Thoracic aorta (tissue), 2 donors: ENCODE measurements at places on chromosomes 6 and 20.
A peak's percentile ranks its signal among the peaks of the same experiment; 100 is the strongest.

DNA sequence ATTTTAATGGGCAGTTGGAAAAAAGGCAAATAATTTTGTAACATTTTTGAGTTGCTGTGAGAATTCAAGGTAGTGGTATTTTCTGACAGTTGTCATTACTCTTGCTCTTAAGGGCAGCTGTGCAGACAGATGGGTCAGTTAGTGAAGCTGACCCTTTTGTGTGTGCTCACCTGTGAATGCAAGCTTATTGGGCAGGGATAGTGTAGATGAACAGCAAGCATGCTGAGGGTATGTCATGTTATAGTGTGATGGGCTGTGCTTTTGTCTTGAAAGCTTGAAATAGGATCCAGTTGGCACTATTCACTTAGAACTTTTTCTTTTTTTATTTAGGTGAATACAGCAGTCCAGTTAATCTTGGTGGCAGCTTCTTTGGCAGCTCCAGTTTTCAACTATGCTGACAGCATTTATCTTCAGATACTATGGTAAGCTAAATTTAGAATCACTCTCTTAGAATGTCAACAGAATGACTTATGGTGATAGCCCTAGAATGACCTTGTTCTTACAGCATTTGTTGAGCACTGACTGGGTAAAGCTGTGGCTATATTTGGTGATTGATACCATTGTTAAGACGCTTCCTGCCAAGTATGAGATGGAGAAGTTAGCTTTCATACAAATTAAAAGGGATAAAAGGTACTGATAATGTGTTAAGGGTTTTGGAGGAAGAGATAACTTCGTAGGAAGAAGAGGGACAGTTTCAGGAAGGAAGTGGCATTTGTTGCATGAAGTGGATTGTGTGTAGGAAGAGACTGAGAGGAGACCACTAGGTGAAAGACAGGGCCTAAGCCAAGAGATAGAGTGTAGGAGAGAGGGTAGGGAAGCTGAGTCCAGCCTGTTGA lies 19.5 kb downstream of the LRRN4 start:
- H3K27me3 ChIP-seq, result no peaks in the 10 kb centered on the region
- peak overlapping the region; percentile 27 for H3K27ac ChIP-seq
- DNase-seq, result no peak
- no peak overlapping the region for H3K4me3 ChIP-seq
- H3K4me1 ChIP-seq, result peaks cover 23% of the 10 kb centered on the region
- peaks cover 16% of the 10 kb centered on the region for H3K36me3 ChIP-seq

GRCh38 chr6:31952140-31952805 lies 6.4 kb downstream of the CFB start:
- no peak for DNase-seq
- H3K4me3 ChIP-seq, result no peak overlapping the region
- H3K27ac ChIP-seq, result no peak overlapping the region
- H3K36me3 ChIP-seq, result peaks cover 45% of the 10 kb centered on the region
- peaks cover 4% of the 10 kb centered on the region for H3K4me1 ChIP-seq

DNA sequence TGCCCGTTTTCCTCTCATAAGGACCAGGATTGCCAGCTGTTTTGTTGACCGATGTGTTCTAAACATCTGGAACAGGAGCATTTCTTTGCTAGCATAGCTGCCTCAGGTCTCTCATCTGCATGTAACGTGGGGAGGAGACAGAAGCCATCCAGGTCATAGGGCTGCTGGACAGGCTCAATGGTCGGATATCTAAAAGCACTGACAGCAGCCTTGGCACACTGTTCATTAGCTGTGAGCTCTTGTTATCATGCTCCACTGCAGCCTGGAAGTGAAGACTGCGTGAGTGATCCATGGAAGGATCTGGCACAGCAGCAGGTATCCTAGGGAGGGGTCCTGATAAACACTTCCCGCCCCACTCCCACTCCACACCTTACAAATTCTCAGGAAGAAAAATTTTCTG lies 175.3 kb downstream of the LRFN2 start:
- no peak for DNase-seq
- H3K27me3 ChIP-seq, result no peaks in the 10 kb centered on the region
- H3K4me3 ChIP-seq, result no peak overlapping the region
- H3K36me3 ChIP-seq, result no peaks in the 10 kb centered on the region
- no peak overlapping the region for H3K27ac ChIP-seq

GRCh38 chr6:134172020-134172705 lies 119.7 kb upstream of the SLC2A12 start:
- H3K27me3 ChIP-seq, result no peaks in the 10 kb centered on the region
- DNase-seq, result no peak
- peaks cover 35% of the 10 kb centered on the region for H3K36me3 ChIP-seq

GRCh38 chr6:54618572-54618971 lies 228.0 kb upstream of the FAM83B start:
- H3K4me1 ChIP-seq, result peaks cover 31% of the 10 kb centered on the region
- H3K4me3 ChIP-seq, result no peak overlapping the region
- DNase-seq, result no peak
- H3K27ac ChIP-seq, result peak overlapping the region; percentile 58
- no peaks in the 10 kb centered on the region for H3K36me3 ChIP-seq

GRCh38 chr6:76644231-76644630 lies 571.8 kb upstream of the IMPG1 start:
- no peaks in the 10 kb centered on the region for H3K4me1 ChIP-seq
- no peaks in the 10 kb centered on the region for H3K36me3 ChIP-seq

DNA sequence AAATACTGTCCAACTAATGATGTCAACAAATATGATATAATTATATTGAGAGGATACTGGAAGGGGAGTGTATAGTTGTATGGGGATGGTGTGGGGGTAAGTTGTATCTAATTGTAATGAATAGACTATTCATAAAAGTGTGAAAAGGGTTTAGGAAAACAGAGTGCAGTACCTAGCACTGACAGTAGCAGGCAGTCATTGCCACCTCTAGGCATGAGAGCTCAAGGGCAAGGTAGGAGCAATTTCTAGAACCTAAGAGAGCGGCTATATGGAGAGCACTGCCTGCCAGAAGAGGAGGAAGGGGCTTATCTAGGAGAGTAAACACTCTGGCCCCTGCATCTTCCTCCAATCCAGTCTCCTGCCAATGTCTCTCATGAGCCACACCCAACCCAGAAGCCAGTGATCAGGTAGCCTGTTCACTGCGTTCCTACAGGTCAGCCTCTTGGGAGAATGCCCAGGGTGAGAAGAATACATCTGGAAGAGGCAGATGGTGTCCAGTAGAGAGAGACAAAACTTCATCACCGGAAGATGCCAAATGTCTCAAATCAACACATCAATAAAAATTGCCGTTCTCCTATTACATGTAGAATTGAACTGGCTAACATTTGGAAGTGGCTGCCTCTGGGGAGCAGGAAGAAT lies 200.0 kb downstream of the LY86 start:
- H3K27ac ChIP-seq, result no peak overlapping the region
- no peaks in the 10 kb centered on the region for H3K4me1 ChIP-seq
- H3K36me3 ChIP-seq, result no peaks in the 10 kb centered on the region
- DNase-seq, result no peak

DNA sequence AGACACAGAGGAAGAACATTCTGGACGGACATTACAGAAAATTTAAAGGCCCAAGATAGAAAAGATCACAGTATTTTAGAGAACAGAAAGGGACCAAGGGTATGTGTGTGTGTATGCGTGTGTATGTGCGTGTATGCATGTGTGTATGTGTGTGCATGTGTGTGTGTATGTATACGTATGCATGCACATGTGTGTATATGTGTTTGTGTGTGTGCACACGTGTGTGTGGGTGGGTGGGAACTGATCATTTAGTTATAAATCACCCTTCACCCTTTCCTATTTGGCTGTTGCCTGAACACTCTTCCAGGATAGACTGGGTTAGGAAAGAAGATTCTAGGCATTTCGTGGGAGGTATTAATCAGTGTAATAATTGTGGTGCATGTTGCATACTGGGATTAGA lies 634.4 kb downstream of the DHX35 start:
- no peaks in the 10 kb centered on the region for H3K36me3 ChIP-seq
- H3K27ac ChIP-seq, result no peak overlapping the region
- H3K4me1 ChIP-seq, result no peaks in the 10 kb centered on the region
- DNase-seq, result no peak
- no peak overlapping the region for H3K4me3 ChIP-seq
- no peaks in the 10 kb centered on the region for H3K27me3 ChIP-seq

- no peaks in the 10 kb centered on the region for H3K27me3 ChIP-seq
- DNase-seq, result no peak
- H3K4me1 ChIP-seq, result peaks cover 4% of the 10 kb centered on the region
- H3K4me3 ChIP-seq, result no peak overlapping the region
- H3K36me3 ChIP-seq, result no peaks in the 10 kb centered on the region
Measured at GRCh38 chr6:148324297-148324985, 18.2 kb upstream of the SASH1 start.

DNA sequence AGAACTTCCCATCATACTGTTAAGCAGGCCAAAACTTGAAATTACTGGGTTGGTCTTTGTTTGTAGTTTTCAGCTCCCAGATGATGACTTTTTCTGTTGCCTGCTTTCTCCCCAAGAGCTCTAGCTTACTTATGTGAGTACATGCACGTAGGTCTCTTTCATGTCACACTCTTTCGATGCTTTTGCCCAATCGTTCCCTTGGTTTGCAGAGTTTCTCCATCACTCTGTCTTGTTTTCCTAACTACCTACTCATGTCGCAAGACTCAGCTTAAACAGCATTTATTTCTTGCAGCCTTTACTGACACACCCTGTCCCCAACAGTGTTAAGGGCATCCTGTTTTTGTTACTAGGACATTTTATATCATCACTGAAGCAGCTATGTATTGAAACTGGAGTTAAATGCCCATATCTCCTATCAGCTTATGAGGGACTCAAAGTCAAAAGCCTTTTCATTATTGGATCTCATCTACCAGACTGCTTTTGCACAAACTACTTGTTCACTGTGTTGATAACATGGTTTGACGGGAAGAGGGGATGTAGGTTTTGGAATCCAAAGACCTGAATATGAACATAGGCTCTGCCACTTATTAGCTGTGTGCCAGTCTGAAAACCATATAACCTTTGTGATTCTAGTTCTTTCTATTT lies 2.9 kb downstream of the ARG1 start:
- H3K4me1 ChIP-seq, result no peaks in the 10 kb centered on the region
- no peak overlapping the region for H3K4me3 ChIP-seq
- DNase-seq, result no peak
- H3K36me3 ChIP-seq, result peaks cover 6% of the 10 kb centered on the region
- H3K27me3 ChIP-seq, result no peaks in the 10 kb centered on the region

DNA sequence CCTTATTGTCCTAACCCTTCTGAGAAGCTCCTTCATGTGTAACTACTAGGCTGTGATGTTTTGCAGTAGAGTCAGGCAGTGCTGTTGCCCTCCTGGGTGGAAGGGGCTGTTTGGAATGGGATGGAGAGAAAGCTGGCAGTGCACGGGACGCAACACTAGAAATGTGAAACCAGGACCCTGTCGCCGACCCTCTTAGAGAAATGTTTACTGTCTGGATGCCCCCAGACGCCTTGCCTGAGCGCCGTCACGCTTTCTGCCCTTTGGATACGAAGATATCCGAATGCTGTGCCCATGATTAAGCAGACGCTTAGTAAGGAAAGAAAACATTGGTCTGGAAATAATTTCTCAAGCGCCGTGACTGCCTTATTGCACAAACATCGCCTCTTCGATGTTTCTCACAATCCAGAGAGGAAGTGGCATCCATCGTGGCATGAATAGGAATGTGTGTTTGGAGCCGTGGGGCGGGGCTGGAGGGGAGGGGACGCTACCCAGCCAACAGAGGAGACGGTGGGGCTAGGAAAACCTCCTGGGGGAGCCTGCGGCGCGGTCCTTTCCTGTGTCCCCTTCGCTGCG lies 661 bp upstream of the PPP1R14C start:
- H3K4me1 ChIP-seq, result peaks cover 10% of the 10 kb centered on the region
- no peaks in the 10 kb centered on the region for H3K36me3 ChIP-seq
- peak overlapping the region; percentile 69 for H3K4me3 ChIP-seq
- no peak for DNase-seq
- H3K27ac ChIP-seq, result no peak overlapping the region

GRCh38 chr6:52016915-52017748 lies 70.3 kb downstream of the PKHD1 start:
- no peak overlapping the region for H3K4me3 ChIP-seq
- H3K4me1 ChIP-seq, result peaks cover 4% of the 10 kb centered on the region
- H3K36me3 ChIP-seq, result no peaks in the 10 kb centered on the region
- H3K27me3 ChIP-seq, result no peaks in the 10 kb centered on the region
- no peak for DNase-seq

GRCh38 chr6:118971682-118972081 lies 36.7 kb upstream of the MCM9 start:
- no peaks in the 10 kb centered on the region for H3K27me3 ChIP-seq
- H3K4me3 ChIP-seq, result no peak overlapping the region
- H3K4me1 ChIP-seq, result no peaks in the 10 kb centered on the region
- DNase-seq, result no peak
- H3K27ac ChIP-seq, result no peak overlapping the region

- no peak for DNase-seq
- no peak overlapping the region for H3K4me3 ChIP-seq
- H3K27me3 ChIP-seq, result no peaks in the 10 kb centered on the region
- no peak overlapping the region for H3K27ac ChIP-seq
- H3K4me1 ChIP-seq, result peaks cover 15% of the 10 kb centered on the region
Measured at GRCh38 chr20:37362821-37363220, 16.9 kb downstream of the SRC start.

DNA sequence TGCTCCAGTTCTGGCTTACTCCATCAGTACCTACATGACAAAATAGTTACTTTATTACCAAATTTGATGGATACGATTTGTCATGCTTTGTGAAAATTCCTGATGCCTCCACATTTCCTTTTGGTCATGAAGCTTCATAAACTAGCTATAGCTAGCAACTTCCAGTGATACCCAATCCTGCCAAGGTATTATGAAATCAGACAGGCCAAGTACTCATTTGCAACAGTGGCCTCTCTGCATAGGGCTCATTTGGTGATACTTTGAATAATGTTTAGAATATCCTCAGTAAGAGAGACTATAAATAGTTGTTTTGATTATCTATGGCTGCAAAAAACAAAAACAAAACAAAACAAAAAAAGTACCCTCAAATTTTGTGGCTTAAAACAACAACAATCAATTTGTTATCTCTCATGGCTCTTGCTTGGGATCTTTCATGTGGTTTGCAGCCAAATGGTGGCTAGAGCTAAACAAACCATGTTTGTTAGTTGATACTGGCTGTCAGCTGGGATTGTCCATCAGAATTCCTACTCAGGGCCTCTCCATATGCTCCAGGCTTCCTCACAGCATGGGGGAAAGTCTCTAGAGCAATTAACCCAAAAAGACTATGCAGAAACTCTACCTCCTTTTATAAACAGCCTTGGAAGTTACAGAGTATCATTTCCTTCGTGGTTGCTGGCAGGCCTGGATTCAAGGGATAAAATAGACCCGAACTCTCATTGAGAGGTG lies 10.1 kb upstream of the PRL start:
- H3K27me3 ChIP-seq, result no peaks in the 10 kb centered on the region
- no peak overlapping the region for H3K4me3 ChIP-seq
- DNase-seq, result no peak
- H3K36me3 ChIP-seq, result no peaks in the 10 kb centered on the region
- no peaks in the 10 kb centered on the region for H3K4me1 ChIP-seq
- H3K27ac ChIP-seq, result no peak overlapping the region

DNA sequence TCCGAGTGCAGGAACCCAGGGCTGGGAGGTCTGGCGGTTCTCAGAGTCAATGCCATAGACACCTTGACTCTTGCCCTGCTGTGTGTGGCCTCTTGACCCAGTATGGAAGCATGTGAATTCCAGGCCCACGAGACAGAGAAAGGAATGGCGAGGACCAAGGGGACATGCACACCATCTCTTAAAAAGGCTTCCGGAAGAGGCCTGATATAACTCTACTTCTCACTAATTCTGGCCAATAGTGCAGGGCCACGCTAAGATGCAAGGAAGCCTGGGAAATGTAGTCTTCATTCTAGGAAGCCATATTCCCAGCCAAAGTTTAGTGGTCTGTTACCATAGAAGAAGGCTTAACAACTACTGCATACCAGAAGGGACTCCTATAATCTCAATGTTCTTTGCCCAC lies 177.0 kb upstream of the KCNG1 start:
- H3K27me3 ChIP-seq, result no peaks in the 10 kb centered on the region
- H3K27ac ChIP-seq, result no peak overlapping the region
- no peak for DNase-seq
- H3K4me1 ChIP-seq, result no peaks in the 10 kb centered on the region
